ENCODE measurements at places on chromosomes 13 and 19.

DNA sequence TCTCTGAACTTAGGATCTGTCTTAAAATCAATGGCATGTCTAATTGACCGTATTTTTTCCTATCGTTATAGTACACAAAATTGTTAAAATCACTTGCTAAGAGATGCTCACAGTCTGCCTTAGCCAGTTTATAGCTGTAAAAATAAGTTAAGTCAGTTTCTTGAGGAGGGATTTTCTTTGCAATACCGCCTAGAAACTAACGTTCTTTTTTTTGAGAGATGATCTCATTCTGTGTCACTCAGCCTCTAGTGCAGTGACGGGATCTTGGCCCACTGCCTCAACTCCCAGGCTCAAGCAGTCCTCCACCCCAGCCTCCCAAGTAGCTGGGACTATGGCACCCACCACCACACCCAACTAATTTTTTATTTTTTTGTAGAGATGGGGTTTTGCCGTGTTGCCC, 4.4 kb downstream of the CKAP2 start:
- DNase-seq, result no peak

GRCh38 chr13:74229242-74229641, 95.0 kb upstream of the KLF12 start:
- no peak for DNase-seq

GRCh38 chr13:38514575-38514974, 164.9 kb downstream of the UFM1 start:
- DNase-seq, result no peak

GRCh38 chr13:43933378-43933777, 53.7 kb downstream of the LACC1 start:
- no peak for DNase-seq

DNA sequence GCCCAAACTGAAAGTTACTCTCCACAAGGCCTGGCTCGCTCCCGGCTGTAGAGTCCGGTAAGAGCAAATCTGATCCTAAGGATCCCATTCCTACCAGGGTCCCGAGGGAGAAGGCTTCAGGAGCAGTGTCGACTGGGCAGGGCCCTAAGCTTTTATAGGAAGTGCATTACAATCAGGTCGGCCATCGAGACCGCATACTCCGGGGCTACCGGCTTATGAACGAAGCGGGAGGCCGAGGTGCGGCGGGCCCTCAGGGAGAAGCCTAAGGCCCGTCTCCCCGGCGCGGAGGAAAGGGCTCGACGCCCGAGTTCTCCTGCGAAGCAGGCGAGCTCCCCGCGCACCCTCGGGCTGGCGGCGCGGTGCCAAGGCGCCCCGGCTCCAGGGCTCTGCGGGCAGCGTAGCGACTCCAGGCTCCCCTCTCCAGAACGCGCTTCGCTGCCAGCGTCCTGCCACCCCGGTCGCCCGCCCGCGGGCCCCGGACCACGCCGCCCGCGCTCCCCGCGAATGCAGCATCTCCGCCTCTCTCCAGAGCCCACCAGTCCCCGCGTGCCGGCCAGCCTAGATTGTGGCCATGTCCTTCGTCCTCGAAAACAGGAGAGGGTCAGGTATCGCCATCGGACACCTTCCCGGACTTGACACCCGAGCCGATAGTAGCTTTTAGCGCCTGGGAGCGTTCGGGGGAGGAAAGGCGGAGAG, 1.4 kb downstream of the EFNB2 start:
- no peak for DNase-seq

- no peak for DNase-seq
These were observed 472.6 kb upstream of the KLHL1 start for GRCh38 chr13:70580825-70581224.

DNA sequence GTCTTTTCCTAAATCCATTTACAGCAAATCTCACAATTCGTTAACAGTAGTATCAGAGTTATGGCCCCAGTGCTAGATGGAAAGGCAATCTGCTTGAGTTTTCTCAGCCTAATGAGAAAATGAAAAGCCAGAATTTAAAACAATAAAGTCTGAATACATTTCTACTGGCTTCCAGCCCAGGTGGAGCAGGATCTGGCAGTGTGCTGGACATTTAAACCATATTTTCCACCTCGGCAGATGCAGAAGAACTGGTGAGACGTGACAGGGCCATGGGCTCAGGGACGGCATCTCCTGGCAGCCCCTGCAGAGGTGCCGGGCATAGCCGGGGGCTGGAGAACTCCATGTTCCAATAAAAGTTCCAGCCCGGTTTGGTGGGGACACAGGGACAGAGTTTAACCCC, 7.1 kb downstream of the SMIM7 start:
- DNase-seq, result no peak

- no peak for DNase-seq
These were observed 4.7 kb upstream of the SLC35E1 start for GRCh38 chr19:16576690-16577530.

DNA sequence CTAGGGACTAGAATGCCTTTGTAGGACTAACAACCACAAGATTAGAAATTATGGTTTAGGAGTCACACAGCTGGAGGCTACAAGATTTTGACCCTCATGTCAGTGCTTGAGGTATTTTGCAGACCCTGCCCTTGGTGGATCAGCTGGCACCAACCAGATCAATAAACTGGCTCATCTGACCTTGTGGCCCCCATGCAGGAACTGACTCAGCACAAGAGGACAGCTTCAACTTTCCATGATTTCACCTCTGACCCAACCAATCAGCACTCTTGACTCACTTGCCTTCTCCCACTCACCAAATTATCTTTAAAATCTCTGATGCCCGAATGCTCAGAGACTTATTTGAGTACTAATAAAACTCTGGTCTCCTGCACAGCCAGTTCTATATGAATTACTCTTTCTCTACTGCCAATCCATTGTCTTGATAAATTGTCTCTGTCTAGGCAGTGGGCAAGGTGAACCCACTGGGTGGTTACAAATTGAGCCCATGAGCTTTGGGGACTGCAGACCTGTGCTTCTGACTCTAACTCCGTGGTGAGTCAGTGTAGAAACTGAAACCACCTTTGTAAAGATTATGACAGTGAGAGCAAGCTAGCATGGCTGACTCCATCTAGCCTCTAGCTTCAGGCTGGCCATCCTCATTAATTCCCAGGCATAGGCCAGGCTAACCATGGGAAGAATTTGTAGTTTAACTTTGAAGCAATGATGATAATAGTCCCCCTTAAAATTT, 33.9 kb upstream of the CEACAM8 start:
- no peak for DNase-seq

DNA sequence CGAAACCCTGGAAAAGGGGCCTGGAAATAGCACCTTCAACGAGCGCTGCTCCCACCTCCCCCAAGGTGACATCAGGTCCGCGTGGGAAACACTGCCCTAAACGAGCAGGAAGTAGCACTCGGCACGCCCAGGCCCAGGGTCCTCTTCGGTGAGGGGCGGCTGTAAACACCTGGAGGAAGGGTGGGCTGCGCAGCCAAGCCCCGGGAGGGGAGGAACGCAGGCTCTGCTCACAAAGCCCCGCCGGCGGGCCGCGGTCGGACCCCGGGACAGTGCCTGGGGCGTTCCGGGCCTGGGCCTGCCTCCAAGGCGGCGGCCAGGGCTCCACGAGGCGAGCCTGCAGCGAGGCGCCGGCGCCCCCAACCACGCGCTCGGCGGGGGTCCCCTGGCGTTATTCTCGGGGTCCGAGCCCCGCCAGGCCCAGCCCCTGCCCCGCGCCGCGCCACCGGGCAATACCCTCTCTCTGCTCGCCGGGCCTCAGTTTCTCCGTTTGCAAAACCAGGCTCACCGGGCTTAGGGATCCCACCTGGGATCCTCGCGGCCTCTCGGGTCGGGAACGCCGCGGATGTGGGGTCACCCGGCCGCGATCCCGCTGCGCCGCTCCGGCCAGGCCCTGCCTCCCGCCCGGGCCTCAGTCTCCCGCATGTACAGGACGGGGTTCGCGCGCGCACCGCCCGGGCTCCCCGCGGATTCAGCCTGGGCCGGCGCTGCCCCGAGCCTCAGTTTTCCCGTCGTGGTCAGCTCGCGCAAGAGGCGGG, 630 bp downstream of the RNF126 start:
- peak; percentile 57 for DNase-seq

DNA sequence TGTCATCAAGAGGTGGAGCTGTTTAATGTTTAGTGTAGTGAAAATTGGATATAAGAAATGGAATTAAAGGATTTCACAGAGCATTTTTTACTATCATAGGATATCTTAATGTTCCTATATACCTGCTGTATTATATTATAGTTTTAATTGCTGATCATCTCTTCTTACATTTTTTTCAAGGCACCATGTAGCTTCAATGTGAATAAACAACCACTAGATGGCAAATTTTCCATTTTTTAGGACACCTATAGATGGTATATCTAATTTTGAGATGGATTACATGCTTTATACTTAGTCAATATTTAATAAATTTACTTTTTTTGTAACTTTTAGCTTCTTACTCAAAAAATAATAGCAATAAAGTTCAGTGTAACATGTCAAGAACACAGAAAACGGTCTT, 9.0 kb upstream of the ATXN8OS start:
- DNase-seq, result no peak

GRCh38 chr13:23279321-23279720, 98.5 kb downstream of the SGCG start:
- no peak for DNase-seq

All from stimulated activated CD4-positive, alpha-beta T cell treated with anti-CD3 and anti-CD28 coated beads, Interleukin-1b, Interleukin-23, amount 100 ng/mL, for 24 hours (primary cell).